ENCODE measurements at places on chromosomes 13 and 19.
A peak's percentile ranks its signal among the peaks of the same experiment; 100 is the strongest.

GRCh38 chr19:35310331-35310730 is 18.4 kb downstream of the MAG start:
- no peak for DNase-seq

DNA sequence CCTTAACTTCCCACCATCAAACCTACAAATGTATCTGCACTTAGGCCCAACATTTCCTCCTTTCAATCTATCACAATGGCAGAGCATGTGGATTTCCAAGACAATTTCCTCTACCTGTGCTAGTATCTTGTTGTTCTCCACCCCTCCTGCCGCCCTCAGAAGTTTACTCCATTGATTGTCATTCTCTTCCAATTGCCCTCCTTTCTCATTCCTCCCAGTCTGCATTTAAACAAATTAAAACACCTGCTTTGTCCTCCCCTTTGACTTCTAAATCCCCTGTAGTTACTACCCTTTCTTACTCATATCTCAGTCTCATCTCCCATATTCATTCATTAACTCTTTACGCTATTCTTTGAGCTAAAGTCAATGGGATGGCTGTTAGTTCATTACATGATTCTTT is 370.6 kb downstream of the DIAPH3 start:
- no peak for DNase-seq

DNA sequence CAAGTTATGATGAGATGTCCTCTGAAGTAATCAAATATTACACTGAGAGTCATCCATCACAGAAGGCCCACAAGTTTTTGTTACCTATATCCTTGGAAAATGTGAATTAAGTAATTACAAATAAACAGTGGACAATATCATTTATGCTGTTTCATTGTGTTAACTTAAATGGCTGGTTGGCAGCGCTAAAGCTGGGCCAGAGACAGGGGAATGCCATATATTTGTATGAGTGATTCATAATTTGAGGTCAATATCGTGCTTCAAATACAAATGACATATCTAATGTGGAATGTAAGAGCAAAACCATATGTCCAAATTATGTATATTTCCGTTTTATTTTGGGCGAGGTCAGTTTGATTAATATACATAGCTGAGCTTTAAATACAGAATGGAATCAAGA is 1556.2 kb downstream of the SLITRK5 start:
- DNase-seq = no peak

GRCh38 chr19:31272583-31273106 is 76.6 kb downstream of the TSHZ3 start:
- no peak for DNase-seq

DNA sequence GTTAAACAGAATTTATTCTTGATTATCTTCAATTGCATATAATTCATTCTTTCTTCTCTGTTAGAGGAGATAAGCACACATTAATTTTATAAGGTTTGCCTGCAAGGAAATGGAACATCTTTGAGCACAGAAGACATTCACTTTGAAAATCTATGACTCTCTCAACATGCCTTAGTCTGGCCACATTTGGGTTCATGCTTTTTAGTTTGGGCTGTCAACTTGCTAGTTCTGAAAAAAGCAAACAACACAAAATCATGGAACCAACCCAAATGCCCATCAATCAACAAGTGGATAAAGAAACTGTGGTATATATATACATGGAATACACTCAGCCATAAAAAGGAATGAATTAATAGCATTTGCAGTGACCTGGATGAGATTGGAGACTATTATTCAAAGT is 71.5 kb downstream of the CYSLTR2 start:
- DNase-seq = no peak

DNA sequence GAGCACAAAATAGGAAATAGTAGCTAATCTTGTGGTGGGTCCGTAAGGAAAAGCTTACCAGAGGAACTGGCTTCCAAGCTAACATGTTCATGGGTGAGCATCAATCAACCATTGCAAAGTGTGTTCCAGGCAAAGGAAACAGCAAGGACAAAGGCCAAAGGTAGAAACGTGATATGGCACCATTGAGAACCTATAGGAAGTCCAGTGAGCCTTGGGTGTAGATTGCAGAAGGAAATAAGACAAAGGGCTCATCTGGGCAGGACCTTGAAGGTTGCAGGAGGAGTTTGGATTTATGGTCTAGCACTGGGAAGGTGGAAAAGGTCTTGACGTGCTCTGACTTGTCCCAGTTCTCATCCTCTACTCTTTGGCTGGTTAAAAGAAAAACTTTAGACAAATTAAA is 22.3 kb downstream of the CYP2B6 start:
- no peak for DNase-seq

GRCh38 chr13:63435667-63436324 is 2020.1 kb upstream of the PCDH20 start:
- no peak for DNase-seq

DNA sequence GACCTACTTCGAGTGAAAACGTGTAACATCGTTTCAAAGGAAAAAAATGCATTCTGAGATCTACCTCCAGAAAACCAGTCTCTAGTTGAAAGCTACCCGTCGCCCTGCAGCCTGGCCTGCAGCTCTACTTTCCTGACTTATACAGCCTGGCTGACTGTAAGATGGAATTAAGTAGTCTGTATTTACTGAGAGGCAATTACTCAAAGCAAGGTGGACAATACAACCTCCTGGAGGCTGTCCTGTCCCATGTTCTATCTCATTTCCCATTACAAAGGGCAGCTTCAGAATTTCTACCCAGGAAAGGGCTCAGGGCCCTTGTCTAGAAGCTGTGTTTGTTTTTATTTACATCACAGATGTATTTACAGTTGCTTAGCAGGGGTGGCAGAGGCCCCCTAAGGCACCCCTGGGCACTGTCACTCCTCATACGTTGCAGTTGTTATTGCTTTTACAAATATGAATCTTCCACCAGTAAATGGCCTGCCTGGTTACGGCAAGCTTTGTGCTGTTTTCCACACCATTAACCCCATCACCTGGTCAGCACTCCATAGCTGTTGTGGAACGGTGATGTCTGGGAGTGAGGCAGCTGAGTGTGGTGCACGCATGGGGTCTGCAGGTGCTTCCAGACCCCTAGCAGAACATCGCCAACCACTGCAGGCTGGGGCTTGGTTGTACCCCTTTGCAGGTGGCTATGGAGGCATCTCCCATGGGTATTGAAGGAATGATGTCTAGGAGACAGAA is 46.3 kb upstream of the MTIF3 start:
- no peak for DNase-seq

- no peak for DNase-seq
Observed at GRCh38 chr13:28730762-28731161, 12.0 kb upstream of the SLC46A3 start.

DNA sequence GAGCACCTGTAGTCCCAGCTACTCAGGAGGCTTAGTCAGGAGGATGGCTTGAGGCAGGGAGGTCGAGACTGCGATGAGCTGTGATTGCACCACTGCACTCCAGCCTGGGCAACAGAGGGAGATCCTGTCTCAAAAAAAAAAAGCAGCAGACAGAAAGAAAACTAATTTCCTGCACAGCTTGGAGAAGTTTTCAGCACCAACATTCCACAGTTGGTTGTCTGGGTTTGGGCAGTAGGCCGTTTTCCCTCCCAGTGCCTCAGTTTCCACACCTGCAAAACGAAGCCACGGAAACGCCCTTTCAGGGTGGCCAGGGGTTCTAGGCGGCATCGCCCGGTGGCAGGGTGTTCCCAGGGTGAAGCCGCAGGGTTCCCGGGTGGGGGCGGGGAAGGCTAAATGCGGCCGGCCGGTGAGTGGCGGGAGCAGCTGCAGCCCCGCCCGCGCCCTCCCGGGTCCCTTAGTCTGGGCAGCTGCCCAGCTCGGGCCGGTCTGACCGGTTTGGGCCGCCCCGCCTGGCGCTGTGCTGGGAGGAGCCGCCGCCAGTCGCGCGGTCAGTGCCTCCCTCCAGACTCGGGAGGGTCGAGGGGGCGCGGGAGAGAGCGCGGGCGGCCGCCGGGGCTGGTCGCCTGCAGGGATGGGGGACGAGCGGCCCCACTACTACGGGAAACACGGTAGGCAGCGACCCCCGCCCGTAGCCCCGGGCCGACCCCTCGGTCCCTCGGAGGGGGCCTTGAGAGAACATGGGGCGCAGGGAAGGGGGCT is at the start of gene SLC44A2:
TSS of gene SLC44A2 (plus strand) at position 551 of the 759 bp plus-strand sequence. CDS start at position 632, 81 bp downstream.
- DNase-seq = no peak

DNA sequence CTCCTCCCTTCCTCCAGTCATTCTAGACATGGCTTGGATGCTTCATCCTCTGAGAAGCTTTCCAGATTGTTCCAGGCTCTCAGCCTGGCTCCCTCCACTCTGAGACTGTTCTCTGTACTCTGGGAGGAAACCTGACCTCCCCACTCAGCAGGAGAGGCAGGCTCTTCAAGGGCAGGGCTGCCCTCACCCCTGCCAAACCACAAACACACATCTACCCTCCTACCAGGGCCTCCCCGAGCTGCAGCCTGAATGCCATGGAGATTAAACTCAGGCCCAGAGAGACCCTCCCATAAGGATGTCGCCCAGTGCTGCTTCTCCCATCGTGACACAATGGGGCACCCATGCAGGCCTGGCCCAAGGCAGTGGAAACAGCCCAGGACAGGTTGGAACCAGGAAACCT is 16.2 kb downstream of the NUMBL start:
- DNase-seq = no peak

DNA sequence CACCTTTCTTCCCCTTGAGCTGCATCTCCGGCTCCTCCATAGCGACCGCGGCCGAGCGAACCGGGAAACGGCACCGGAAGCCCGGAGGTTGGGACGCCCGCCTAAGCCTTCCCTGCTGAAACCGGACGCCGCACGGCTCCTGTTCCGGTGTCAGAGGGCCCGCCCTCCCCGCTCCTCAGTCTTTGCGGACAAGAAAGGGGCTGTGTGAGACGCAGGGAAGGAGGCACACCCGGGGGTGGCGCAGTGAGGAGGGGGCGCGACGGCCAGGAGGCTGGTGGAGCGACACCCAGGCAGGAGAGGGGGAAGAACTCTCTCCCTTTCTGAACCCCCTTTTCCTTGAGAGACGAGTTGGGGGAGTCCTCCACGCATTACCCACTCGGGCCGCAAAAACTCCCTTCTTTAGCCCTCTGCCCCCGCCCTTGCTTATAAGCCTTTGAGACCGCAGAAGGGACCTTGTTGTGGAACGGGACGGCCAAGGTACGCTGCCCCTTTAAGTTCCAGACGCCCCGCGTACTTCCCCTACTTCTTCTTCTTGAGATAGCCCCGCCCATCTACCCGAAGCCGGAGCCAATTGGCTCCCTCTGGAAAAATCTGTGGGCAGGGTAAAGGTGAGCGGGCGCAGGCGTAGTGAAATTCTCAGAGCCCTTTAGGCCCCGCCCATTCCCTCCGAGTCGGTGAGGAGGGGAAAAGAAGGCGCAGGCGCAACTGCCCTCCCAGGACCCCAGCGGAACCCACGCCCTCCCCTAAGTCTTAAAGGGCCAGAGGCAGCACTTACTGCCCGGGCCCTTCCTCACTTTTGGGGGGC is at the start of the genes BORCS8 and RFXANK:
TSS of gene BORCS8 (minus strand) at position 75 of the 805 bp plus-strand sequence. CDS start at position 40, 35 bp downstream.
TSS of gene RFXANK (plus strand) at position 181 of the 805 bp plus-strand sequence. CDS start 1,689 bp downstream, outside the sequence.
- DNase-seq = peak; percentile 98

GRCh38 chr13:94758436-94758960 is 46.2 kb upstream of the SOX21 start:
- no peak for DNase-seq

- DNase-seq = no peak
Observed at GRCh38 chr19:39995794-39996193, 1.1 kb upstream of the ZNF546 start.

GRCh38 chr13:36357692-36358091 is 11.5 kb upstream of the SPART start:
- DNase-seq = no peak

GRCh38 chr13:37443538-37443937 is 155.0 kb downstream of the POSTN start:
- DNase-seq = no peak

DNA sequence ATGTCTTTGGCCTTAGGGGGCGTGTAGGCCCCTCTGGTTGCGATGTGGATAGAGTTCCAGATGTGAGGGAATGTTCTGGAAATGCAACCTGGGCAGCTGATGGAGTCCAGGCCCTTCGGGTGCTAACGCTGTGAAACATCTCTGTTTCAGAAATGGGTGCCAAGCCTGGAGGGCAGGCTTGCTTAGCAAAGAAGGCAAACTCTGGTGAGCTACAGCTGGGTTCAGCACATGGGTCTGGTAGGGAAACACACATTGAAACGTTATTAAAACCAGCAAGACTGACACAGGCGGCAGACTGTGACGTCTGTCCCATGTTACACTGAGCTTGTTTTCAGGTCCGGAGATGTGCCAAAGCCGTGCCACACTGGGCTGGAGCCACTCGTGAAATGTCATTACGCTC is 8.6 kb upstream of the CDC16 start:
- no peak for DNase-seq

- DNase-seq = no peak
Observed at GRCh38 chr13:38804536-38804935, 117.7 kb downstream of the FREM2 start.

GRCh38 chr19:57363688-57364181 is 384 bp downstream of the TRAPPC2B start:
- DNase-seq = no peak

DNA sequence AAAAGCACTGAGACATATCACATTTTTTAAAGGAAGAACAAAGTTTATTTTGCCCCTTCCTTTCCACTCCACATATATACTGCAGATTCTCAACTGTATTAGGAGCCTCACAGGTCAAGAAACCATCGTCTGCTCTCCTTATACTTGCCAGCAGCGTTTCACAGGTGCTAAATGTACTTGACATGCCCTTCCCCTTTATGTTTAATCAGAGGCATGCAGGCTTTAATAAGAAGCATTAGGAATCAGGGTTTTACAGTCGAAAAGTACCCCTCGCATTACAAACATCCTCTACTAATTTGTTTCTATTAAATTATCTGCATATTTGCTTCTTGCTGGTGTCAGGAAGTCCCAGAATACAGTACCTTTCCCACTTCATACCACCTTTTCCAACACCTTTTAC is 3.7 kb upstream of the RAP2A start:
- DNase-seq = no peak

- DNase-seq = no peak
Observed at GRCh38 chr19:12801466-12802266, at the start of the genes PRDX2 and THSD8. TSS of gene PRDX2 (minus strand) at chr19:12801800. CDS start at chr19:12801261, 539 bp downstream. TSS of gene THSD8 (plus strand) at chr19:12802069. CDS start at chr19:12802072, 3 bp downstream.

- DNase-seq = no peak
Observed at GRCh38 chr19:31548941-31549340, 199.7 kb upstream of the TSHZ3 start.
